SJCRH30 (cell line): ENCODE measurements at places on chromosomes 6 and 20.
A peak's percentile ranks its signal among the peaks of the same experiment; 100 is the strongest.

GRCh38 chr6:146700078-146700686 lies 101.4 kb downstream of the ADGB start:
- DNase-seq, result peak; percentile 74

GRCh38 chr6:3299221-3299620 lies 40.5 kb downstream of the PSMG4 start:
- no peak for DNase-seq

- DNase-seq, result no peak
Observed at GRCh38 chr6:81768150-81768942, 15.9 kb upstream of the TENT5A start.

GRCh38 chr6:121504227-121504626 lies 68.8 kb downstream of the GJA1 start:
- no peak for DNase-seq

DNA sequence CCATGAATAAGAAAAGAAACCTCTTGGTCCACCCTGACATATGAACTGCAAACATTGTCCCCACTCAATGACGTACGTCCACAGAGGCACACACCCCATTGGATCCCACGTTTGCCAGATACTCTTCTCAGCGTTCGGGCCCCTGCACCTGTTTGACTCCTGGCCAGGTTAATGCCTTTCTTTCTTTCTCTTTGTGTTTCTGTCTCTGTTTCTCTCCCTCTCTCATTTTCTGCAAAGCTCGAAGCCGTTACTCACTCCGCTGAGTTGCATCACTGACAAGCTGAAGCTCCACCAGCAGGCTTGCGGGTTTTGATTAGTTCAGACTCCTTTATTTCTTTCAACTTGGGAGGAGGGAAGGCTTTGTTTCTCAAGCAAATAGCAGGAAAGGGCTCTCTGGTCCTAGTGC lies 135.5 kb upstream of the SUPT3H start:
- DNase-seq, result no peak

GRCh38 chr20:10359621-10360040 lies 74.4 kb downstream of the MKKS start:
- peak; percentile 9 for DNase-seq

DNA sequence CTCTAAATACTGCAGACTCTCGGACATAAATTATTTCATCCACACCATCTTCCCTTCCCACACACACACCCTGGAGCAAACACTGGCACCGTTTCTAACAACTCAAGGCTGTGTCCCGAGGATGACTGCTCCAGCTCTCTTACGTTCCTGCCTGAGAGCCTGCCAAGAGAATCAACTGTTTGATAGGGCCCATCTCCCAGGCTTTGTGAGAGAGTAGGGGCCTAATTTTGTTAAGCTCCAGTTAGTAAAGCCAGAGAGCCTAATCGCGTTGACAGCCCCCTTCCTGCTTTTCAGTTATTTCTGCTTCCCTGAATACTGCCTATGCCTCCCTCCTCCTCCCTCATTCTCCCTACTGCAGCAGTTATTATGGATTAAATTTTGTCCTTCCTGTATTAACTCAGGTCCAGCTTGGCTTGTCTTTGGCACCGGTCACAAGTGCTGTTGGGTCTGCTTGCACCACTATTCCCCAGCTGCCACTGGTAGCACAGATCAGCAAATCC lies 118.1 kb upstream of the TMEM181 start:
- DNase-seq, result no peak

- DNase-seq, result peak; percentile 38
Observed at GRCh38 chr6:88220493-88220892, 54.3 kb upstream of the CNR1 start.

- no peak for DNase-seq
Observed at GRCh38 chr6:17816921-17817611, 110.3 kb upstream of the NUP153 start.

DNA sequence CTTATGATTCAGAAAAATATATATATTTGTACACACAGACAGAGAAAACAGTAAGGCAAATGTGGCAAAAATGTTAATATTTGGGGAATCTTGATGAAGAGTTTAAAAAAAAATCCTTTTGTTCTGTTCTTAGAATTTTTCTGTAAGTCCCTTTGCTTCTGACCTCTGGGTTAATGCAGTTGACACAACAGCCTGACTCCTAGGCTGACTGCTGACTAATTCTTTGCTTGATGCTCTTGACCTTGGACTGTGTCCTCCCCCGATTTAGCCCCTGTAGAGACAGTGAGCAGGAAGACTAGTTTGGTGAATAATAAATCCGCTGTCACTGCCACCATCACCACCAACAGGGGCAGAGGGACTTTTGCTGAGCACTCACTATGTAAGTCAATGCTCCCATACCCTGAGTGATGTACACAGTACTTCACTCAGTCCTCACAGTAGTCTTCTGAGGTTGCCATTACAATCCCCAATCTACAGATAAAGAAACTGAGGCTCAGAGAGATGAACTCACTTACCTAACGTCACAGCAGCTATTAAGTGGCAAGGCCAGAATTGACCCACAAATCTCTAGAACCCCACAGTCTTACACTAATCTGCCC lies 71.7 kb downstream of the SNX5 start:
- DNase-seq, result no peak

DNA sequence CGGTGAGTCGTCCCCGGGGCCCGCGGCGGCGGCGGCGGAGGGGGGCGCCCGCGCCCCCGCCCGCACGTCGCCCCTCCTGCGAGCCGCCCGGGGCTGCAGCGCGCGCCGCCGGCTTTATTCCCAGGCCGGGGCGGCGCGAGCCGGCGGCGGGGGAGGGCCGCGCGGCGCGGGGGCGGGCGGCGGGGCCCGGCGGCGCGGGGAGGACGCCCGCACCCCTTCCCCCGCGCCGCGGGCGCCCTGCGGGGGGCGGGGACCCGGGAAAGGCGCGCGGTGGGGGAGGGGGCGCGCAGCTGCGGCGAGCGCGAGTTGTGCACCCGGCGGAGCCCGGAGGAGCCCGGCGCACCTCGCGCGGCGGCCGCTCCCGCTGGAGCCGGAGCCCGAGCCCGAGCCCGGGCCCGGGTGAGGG lies 646 bp downstream of the HMGA1 start:
- DNase-seq, result no peak

DNA sequence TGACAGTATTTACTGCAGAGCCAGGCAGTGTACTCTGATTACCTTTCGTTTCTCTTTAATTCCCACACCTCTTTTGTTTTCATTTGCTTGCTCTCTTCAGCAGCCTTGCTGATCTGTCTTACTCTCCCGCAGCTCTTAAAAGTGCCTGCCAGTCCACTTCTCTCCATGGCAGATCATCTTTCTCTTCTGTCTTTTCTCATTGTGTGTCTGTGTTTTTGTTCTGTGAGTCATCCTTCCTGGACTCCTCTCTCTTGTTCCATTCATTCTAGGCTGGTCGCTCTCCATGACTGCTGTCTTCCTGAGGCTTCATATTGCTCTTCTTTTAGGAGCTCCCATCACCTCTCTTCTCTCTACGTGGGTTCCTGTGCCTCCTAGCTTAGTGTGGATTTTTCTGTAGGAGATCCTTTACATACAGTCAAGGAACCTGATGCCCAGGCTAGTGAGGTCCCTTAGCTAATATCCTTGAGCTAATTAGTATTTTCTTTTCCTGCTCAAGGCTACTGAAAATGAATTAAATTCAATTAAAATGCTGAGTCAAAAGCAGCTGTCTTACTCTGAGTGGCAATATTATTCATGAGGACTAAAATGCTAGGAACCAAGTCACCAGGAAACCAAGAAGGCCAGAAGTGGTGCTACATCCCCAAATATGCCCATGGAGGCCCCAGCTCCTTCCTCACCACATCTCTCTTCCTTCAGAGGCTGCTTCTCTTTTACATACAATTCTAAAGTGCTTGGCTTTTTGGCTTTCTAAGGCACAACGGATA lies 86.1 kb downstream of the SLX4IP start:
- peak; percentile 47 for DNase-seq

DNA sequence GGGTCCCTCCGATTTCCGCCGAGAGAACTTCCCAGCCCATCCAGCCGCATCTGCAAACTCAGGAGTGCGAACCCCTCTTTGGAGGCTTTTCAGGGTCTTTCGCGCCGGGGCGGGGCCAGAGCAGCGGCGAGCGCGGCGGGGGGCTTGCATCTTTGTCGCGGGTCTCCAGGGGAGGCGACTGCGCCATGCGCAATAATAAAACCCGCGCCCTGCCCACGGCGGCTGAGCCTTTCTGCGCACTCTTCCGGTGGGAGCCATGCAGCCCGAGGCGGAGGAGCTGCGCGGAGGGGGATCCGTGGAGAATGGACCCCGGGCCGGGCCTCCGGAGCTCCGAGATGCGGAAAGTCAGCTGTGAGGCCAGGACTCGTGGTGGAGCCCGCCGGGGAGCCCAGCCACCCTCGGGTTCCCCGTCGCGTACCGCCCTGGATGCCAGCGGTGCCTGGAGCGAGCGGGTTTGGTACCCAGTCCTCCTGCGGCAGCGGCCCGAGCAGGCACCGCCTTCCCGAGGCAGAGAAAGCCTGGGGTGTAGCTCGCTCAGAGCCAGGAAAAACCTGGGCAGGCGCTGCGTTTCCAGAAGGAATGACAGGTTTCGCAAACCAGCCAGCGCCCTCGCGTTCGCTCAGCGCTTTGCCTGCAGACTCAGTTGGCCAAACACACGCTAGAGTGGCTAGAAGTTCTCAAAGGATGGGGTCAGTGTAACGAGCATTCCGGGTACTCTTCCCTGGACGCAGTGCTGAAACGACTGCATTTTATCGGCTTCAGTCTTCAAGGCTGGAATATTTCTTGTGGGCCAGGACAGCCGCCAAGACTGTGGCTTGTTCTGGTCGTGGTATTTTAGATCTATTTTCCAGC lies 1.2 kb downstream of the AKAP12 start:
- peak; percentile 77 for DNase-seq

GRCh38 chr20:38326309-38326708 lies 20.0 kb upstream of the LBP start:
- no peak for DNase-seq
